ENCODE measurements at places on chromosomes 6 and 20. TPM values are rescaled to one million over a fixed set of nuclear protein-coding genes. Genes with fewer than 3 reads are reported as not detected.

The KHDC1L gene
- not detected for total RNA-seq

The HSPA1L gene
- 1.7 TPM for total RNA-seq

The EZR gene
- total RNA-seq, result 449 TPM

The TFAP2D gene
- not detected for total RNA-seq

The SLC22A1 gene
- total RNA-seq, result 0.14 TPM

The DEFB125 gene
- not detected for total RNA-seq

The TSHZ2 gene
- 26.1 TPM for total RNA-seq

The AK9 gene
- 6.6 TPM for total RNA-seq

The SLC22A16 gene
- not detected for total RNA-seq

The SPTLC3 gene
- 0.38 TPM for total RNA-seq

The PNPLA1 gene
- total RNA-seq, result not detected

The ADGB gene
- not detected for total RNA-seq

The PSORS1C2 gene
- total RNA-seq, result not detected

The C6orf141 gene
- total RNA-seq, result not detected

The C2 gene
- 1.4 TPM for total RNA-seq

The CASS4 gene
- 37.0 TPM for total RNA-seq

The FAM83D gene
- 1.8 TPM for total RNA-seq

The KIFC1 gene
- 1.2 TPM for total RNA-seq

The OR2B6 gene
- total RNA-seq, result not detected

The PLN gene
- total RNA-seq, result not detected

The TMC2 gene
- total RNA-seq, result not detected

The THBD gene
- 2.4 TPM for total RNA-seq

The VGLL2 gene
- total RNA-seq, result not detected

The TAGAP gene
- 245 TPM for total RNA-seq

The CST7 gene
- 4.4 TPM for total RNA-seq

The PSORS1C1 gene
- not detected for total RNA-seq

The MYLIP gene
- 324 TPM for total RNA-seq

The ADGRF1 gene
- not detected for total RNA-seq

The BNIP5 gene
- total RNA-seq, result not detected

The CLPSL1 gene
- total RNA-seq, result not detected

The NOTCH4 gene
- total RNA-seq, result 0.47 TPM

The CEP162 gene
- total RNA-seq, result 2.8 TPM

The MAD2L1BP gene
- total RNA-seq, result 39.2 TPM

The BANF2 gene
- total RNA-seq, result not detected

The NR2E1 gene
- total RNA-seq, result not detected

The OGFR gene
- 56.0 TPM for total RNA-seq

The MYO6 gene
- total RNA-seq, result 1.1 TPM

The STK35 gene
- total RNA-seq, result 18.9 TPM

The FABP7 gene
- not detected for total RNA-seq
